Activated gamma-delta T cell treated with anti-CD3 and anti-CD28 coated beads, Interleukin-2, amount 50 U/mL, for 16 hours (primary cell): ENCODE measurements at places on chromosomes 3 and 15.
A peak's percentile ranks its signal among the peaks of the same experiment; 100 is the strongest.

GRCh38 chr3:122793568-122794416 lies at the start of gene HSPBAP1:
Gene HSPBAP1 (minus strand): TSS chr3:122793831. CDS start chr3:122793680, 151 bp downstream.
- DNase-seq = peak; percentile 84

GRCh38 chr3:58333206-58334012 lies 717 bp downstream of the PXK start:
- no peak for DNase-seq

DNA sequence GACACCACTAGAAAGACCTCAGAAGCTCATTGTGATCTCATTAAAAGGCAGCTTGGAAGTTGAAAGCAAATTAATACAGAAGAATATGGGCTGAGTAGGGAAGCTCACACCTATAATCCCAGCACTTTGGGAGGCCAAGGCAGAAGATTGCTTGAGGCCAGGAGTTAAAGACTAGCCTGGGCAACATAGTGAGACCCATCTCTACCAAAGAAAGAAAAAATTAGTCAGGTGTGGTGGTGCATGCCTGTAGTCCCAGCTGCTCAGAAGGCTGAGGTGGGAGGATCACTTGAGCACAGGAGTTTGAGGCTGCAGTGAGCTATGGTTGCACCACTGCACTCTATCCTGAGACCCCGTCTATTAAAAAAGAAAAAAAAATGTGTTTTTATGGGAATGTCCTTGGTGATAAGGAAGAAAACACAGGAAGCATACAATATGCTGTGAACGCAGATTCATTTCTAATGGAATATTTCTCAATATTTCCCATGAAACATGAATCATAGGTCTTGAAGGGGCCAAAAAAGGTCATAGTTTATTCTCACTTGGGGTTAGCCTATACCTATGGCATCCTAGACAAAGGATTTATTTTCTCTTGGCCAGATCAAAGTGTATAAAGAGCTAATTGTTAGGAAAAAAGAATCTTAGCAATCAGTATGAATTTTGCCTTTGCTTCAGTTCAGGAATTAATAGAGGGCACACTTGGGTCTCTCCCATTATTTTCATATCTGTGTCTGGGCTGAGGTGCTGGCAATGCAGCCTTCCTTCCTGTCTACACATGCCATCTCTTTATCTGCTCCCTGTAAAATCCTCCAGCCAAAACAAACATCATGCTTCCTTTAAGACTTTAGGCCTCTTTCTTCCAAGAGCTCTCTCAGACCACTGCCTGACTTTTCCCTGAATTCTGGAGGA lies 98.2 kb downstream of the FNDC3B start:
- no peak for DNase-seq

GRCh38 chr15:40942878-40943277 lies 10.4 kb upstream of the CHAC1 start:
- no peak for DNase-seq

GRCh38 chr3:102673271-102674115 lies 238.7 kb downstream of the ZPLD1 start:
- peak; percentile 16 for DNase-seq

DNA sequence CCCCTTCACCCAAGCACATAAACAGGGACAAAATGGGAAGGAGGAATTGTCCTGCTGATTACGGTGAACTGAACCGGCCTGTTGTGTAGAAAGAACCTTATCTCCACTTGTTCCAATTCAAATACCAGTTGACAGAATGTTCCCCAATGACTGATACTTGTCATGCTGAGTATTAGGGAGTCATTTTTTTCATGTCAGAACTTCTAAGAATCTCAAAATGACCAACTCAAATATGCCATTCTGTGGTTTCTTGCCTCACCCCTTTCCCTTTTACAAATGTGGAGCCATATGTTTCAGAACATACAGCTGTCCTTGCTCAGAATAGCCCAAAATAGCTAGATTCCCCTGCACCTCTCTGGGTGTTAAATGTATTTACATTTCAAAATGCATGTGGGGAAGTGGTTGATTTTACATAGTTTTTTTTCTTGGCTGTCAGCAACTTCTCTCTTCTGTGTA lies 405.9 kb upstream of the TBL1XR1 start:
- no peak for DNase-seq

DNA sequence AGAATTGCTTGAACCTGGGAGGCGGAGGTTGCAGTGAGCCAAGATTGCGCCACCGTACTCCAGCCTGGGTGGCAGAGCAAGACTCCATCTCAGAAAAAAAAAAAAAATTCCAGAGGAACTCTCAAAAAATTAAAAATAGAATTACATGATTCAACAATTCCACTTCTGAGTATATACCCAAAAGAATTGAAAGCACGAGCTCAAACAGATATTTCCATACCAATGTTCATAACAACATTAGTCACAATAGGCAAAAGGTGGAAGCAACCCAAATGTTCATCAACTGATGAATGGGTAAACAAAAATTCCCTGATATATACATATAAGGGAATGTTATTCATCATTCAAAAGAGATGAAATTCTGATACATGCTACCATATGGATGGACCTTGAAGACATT lies 16.9 kb upstream of the MORF4L1 start:
- no peak for DNase-seq

GRCh38 chr3:42827023-42827422 lies 17.8 kb downstream of the ACKR2 start:
- DNase-seq = no peak

DNA sequence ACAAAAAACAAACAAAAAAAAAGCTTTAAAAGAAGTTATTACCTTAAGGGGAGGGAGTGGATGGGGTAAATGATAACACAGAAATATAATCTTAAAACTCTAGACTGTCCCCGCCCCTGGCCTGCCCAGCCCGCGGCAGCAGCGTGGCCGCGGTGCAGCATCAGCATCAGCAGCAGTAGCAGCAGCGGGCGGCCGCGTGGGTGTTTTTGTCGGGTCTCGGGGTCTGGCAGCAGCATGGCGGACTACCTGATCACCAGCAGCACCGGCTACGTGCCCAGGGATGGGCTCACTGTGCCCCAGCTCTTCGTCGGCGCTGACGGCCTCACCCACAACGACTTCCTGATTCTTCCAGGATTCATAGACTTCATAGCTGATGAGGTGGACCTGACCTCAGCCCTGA lies 80.0 kb upstream of the ANKRD28 start:
- DNase-seq = no peak

- no peak for DNase-seq
Observed at GRCh38 chr15:31273258-31273941, 53.2 kb upstream of the KLF13 start.

DNA sequence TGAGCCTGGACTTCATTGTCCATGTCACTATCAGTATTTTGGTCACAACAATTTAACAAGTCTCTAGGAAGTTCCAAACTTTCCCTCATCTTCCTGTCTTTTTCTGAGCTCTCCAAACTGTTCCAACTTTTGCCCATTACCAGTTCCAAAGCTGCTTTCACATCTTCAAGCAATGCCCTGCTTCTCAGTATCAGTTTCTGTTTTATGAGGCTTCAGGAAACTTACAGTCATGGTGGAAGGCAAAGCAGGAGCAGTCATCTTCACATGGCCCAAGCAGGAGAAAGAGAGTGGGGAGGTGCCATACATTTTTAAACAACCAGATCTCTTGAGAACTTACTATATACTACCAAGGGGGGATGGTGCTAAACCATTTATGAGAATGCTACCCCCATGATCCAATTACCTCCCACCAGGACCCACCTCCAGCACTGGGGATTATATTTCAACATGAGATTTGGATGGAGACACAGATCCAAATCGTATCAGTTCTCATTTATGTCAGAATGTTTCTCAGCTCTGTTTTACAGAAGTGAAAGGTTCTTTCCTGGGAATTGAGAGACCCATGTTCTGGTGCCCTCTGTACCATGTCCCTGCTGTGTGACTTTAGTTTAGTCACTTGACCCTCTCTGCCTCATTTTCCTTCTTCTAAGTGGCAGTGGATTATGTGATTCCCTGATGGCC lies 169.7 kb downstream of the PLCL2 start:
- no peak for DNase-seq

- no peak for DNase-seq
Observed at GRCh38 chr3:14950274-14950673, 2.9 kb downstream of the NR2C2 start.

GRCh38 chr15:40040770-40041169 lies 1.8 kb upstream of the SRP14 start:
- no peak for DNase-seq

- no peak for DNase-seq
Observed at GRCh38 chr3:62995119-62995518, 119.9 kb upstream of the CADPS start.

GRCh38 chr3:112446343-112446742 lies 52.9 kb downstream of the BTLA start:
- no peak for DNase-seq

- DNase-seq = no peak
Observed at GRCh38 chr3:27978440-27978839, 256.3 kb upstream of the EOMES start.

DNA sequence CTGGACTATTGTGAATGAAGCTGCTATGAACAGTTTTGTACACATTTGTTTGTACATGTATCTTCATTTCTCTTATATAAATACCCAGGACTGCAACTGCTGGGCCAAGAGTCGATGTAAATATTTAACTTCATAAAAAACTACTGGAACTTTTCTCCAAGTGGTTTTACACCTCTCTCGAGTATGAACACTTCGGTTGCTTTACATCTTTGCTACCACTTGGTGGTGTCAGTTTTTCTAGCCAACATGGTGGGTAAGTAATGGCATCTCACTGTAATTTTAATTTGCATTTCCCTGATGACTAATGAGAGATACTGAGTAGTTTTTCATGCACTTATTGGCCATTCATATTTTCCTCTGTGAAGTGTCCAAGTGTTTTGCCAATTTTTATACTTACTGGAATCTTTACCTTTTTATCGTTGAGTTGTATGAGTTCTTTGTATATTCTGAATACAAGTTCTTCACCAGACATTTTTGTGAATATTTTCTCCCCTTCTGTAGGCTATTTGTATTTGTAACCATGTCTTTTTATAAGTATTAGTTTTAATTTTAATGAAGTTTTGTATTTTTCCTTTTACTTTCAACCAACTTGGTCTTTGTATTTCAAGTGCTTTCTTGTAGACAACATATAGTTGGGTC lies 44.4 kb downstream of the PCOLCE2 start:
- DNase-seq = no peak

GRCh38 chr3:123758081-123758564 lies 126.0 kb downstream of the MYLK start:
- no peak for DNase-seq

DNA sequence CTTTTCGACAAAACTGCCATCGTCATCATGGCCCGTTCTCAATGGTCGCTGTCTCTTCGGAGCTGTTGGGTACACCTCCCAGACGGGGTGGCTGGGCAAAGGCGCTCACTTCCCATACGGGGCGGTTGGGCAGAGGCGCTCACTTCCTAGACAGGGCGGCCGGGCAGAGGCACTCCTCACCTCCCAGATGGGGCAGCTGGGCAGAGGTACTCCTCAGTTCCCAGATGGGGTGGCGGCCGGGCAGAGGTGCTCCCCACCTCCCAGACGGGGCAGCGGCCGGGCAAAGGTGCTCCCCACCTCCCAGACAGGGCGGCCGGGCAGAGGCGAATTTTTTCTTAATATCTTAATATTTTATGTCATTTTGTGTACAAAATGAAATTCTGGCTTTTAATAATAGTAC lies 44.5 kb downstream of the PARP14 start:
- no peak for DNase-seq

GRCh38 chr3:71724584-71725270 lies 475 bp downstream of the EIF4E3 start:
- no peak for DNase-seq

- peak; percentile 55 for DNase-seq
Observed at GRCh38 chr3:169812332-169813235, at the start of the genes LRRC34 and LRRIQ4. Gene LRRC34 (minus strand): TSS chr3:169812904. CDS start chr3:169812548, 356 bp downstream. Gene LRRIQ4 (plus strand): TSS chr3:169812870. CDS start chr3:169821922, 9,052 bp downstream.

GRCh38 chr15:89139613-89140499 lies 51.6 kb downstream of the ABHD2 start:
- no peak for DNase-seq

GRCh38 chr3:51717446-51717845 lies 10.6 kb downstream of the GRM2 start:
- no peak for DNase-seq

- no peak for DNase-seq
Observed at GRCh38 chr3:114451561-114452018, 157.8 kb downstream of the TIGIT start.

DNA sequence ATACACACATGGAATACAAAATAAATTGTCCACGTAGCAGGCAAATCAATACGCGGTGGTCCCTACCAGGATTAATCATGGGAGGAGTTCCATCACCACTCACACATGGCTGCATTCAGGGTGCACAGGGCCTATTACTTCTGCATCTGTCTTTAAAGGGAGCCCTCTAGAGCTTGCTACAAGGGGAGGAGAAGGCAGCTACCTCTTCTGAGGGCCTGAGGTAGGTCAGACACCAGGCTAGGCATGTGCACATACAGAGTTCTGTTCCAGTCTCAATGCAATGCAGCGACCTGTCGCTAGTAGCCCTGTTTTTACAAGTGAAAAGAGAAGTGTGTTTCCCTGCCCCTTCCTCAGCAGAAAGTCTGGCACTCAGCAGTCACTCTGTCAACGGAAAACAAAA lies 102.7 kb downstream of the ROBO2 start:
- no peak for DNase-seq

DNA sequence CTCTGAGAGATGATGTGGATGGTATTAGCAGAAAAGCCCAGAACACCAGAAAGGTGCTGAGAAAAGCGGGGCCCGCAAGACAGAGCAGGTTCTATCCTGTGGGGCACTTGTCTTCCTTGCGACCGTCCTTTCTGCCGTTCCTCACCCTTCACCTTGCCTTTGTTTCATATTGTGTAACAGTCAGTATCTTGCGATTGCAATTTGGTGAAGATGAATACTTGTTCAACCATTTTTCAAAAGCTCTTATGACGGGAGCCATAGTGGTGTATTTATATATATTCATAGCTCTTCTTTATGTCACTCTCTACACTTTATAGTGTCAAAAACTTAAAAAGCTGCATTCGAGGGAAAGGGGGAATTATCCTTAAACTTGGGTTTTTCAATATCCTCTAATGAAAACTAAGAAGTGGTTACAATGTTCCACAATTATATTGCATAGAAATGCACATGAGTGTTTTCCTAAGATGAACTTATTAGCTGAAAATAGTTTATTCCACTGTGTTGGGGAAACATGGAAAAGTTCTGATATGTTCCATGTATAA lies 797 bp downstream of the MAP3K13 start:
- DNase-seq = no peak

- no peak for DNase-seq
Observed at GRCh38 chr3:45325676-45326075, 62.7 kb upstream of the LARS2 start.

GRCh38 chr3:110562621-110563020 lies 509.0 kb upstream of the NECTIN3 start:
- DNase-seq = no peak

GRCh38 chr3:45182915-45183871 lies 37.0 kb upstream of the CDCP1 start:
- DNase-seq = no peak

DNA sequence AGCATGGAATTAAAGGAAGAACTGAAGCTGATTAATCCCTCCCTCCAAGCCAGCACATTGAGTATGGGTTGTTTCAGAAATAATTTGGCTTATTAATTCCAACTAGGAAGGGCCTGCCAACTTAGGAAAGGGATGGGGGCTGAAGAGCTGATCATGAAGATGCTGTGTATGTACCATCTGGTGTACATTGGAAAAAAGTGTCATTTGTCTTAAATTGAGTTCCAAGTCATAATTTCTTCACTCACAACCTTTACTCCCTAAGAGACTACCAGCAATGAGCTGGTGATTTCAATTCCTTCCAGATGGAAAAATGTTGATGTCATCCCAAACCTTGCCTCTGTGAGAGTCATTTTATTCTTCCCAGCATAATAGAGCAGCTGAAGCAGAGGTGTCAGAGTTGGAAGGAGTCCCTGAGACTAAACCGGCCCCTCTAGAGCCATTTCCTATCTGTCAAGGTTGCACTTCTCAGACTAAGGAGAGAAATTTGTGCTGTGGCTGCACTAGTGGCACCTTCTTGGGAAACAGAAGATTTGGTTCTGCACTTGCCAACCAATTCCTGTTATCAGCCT lies 79.4 kb downstream of the GTPBP8 start:
- no peak for DNase-seq
